ENCODE measurements at places on chromosomes 3 and 15.

DNA sequence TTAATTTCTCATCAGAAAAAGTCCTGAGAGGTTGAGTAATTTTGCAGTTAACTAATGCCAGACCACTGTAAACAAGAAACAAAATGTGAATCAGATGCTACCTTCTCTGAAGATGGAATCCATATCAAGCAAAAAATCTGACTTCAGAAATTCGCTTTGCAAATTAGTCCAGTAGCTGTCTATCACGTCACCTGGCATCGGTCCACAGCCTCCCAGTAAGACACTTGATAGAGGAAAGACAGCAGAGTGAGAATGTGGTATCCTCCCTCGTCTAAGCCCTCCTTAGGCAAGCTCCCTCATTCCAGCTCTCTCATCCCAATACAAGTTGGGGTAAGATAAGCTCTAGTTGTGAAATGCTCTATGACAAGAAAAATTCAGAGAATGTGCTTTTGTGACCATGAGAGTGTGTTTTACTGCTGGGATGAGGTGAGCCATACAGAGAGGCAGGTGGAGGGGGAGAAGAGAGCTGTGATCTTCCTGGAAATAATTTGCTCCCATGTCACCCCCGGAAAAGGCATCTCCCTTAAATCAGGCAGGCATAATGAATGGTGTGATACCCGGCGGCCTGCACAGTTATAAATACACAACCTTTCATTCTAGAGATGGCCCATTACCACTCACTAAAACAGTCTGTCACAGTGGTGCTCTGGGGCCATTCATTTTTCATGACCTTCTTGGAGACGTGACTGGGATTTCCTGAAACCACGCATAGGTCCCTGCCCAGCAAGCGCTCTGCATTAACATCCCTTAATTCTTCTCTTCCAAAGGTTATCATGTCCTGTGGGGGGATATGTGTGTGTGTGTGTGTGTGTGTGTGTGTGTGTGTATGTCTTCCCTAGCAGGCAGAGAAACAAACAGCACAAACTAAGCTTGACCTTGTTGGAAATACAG lies 602.0 kb upstream of the KCNMB2 start:
- DNase-seq: peak; percentile 45

GRCh38 chr3:43742920-43743319 lies 52.2 kb downstream of the ABHD5 start:
- no peak for DNase-seq

DNA sequence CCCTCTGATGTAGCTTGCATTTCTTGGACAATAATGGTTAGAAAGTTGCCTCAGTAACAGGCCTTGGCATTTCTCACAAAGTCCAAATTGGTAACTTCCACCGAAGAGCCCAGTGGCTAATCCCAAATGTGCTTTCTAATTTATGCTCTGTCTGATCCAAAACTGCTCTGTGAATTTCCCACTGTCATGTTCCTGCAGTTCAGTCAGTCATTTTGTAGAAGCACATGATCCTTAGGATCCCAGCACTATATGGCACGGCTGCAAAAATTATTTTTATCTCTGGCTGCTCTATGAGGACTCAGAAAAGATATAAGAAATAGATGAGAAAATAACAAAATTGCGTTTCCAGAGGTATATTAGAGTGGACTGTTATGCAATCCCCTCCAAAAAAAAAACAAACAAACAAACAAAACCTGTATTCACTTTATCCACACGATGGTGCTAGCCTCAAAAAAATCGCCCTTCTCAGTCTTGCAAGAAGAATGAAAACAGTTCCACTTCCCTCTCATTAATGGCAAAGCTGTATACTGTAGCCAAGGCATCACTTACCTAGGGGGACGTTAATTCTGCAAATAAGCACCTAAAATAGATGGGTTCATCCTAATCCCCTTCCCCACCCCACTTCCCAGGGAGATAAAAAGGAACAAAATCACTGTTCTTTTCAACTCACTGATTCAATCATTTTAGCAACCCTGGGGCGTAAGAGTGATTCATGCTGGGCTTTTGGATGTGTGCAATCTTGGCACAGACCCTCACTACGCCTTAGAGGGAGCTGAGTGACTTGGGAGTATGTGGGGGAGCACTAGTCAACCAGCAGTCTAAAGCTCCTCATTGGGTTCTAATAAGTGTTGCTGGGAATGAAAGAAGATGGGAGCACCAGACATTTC lies 61.3 kb downstream of the TMCO5A start:
- peak; percentile 19 for DNase-seq

- no peak for DNase-seq
Measured at GRCh38 chr3:84904816-84905555, 53.8 kb upstream of the CADM2 start.

DNA sequence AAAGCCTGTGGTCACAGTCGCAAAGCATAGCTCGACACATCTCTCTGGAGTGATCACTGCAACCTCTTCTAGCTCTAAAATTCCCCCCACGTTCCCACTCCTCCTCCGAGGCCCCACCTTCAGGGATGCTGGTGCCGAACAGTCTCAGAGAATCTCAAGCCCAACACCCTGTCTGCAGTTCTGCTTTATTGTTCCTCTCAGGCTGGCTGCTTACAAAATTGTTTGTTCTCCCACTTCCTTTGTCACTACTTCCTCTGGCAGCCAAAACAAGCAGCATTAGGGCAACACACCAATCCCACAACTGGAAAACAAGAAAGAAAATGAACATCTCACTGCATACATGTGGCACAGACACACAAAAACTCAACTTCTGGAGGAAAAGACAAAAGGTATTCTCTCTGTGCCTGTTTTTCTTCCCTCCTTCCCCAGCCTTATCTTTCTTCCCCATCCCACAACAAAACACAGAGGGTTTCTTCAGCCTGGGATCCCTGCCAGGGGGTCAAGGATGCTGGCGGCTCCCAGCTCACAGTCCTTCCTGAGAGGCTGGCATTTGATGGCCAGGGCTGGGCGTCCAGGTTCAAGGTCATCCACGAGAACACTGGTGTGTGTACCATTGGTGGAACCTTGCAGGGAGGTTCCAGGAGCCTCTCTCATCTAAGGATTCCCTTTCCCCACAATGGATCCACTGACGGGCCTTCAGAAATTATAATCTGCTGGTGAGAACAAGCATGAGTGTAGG lies 108.4 kb downstream of the TMCO5A start:
- DNase-seq: no peak
